Kidney tubule cell (primary cell): ENCODE measurements at places on chromosomes 4 and X.
A peak's percentile ranks its signal among the peaks of the same experiment; 100 is the strongest.

GRCh38 chrX:10016519-10017132 lies 49.5 kb downstream of the CLDN34 start:
- DNase-seq = no peak

DNA sequence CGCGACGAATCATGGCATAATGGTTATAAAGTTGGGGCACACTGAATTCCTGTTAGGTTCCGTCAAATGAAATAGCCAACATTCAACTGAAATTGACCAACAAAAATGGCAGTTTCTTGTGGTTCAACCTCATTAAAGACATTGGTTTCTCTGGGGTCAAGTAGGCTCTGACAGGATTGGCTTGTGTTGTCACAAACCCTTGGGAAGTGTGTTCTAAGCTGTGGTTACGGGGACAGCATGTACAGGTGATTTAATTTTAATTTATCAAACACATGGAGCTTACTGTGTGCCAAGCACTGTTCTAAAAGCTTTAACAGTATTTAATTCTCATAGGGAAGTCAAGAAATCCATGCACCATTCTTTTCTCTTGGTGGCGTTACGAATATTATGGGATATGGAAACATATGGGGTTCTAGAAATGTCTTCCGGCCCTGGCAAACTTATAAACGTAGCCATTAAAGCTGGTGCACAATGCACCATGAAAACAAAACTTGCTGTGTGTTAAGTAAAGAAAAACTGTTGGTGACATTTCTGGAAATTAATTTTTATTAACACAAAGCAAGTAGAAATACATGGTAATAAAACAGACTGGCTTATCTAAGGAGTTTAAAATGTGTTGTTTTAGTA lies 891 bp downstream of the XK start:
- no peak for DNase-seq

DNA sequence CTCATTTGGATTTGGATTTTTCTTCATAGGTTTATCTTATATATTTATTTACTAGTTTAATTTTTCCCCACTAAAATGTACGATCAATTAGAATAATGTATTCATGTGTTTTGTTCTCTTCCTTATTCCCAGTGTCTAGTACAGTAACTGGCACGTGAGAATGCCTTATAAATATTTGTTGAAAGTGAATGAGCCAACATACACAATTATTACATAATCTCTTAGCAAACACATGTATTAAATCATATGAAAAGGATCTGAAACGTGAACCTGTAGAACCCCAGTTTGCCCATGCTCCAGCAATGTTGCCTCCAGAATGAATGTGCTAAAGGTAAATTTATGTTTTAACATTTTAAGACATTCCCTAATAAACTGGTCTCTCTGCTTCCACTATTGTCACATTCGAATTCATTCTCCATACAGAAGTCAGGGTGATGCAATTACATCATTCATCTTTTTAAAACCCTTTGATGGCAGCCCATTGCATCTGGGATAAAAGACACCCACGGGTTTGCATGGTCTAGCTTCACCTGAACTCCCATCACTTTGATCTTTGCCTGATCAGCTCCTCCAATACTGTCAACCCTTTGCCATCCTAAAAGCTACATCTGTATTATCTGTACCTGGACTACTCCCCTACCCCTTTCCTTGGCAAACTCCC lies 30.7 kb upstream of the AREG start:
- DNase-seq = no peak

DNA sequence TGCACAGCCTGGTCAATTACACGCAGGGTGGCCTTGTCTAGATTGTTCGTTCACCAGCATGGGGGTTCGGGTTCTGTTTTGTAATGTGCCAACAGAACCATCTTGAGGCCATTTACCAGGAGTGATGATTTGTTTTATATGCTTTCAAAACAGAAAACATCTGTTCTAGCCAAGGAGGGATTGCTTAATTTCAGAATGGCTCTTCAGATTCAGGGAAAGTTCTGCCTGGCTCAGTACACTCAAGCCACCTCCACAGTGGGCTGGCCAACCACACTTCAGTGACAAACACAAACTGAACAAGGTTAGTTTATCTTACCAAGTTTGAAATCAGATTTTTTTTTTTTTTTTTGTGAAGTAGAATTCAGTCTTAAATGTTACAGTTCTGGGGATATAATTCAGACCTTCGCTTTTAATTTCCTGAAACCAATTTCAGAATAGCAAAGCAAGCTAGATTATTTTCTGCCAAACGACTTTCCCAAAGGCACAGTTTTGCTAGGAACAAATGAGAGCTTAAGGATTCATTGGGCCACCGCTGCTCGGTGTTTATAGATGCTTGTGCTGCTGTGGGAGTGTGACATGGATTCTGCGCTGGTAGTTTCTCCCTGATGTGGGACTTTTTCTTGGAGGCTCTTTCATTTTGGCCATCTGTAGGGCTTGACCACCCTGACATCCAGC lies 23.4 kb downstream of the SMS start:
- DNase-seq = no peak

- DNase-seq = no peak
These were observed 45.5 kb downstream of the NFKB1 start for GRCh38 chr4:102546635-102547034.

GRCh38 chr4:11111876-11112275 lies 316.8 kb downstream of the HS3ST1 start:
- DNase-seq = no peak

DNA sequence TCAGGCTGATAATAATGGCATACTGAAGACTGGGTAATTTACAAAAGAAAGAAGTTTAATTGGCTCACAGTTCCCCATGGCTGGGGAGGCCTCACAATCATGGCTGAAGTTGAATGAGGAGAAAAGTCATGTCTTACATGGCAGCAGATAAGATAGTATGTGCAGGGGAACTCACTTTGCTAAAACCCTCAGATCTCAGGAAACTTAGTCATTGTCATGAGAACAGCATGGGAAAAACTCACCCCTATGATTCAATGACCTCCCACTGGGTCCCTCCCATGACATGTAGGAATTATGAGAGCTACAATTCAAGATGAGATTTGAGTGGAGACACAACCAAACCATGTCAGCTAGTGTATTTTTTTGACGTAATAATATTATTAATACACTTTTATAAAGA lies 149.8 kb upstream of the BOD1L1 start:
- DNase-seq = no peak

DNA sequence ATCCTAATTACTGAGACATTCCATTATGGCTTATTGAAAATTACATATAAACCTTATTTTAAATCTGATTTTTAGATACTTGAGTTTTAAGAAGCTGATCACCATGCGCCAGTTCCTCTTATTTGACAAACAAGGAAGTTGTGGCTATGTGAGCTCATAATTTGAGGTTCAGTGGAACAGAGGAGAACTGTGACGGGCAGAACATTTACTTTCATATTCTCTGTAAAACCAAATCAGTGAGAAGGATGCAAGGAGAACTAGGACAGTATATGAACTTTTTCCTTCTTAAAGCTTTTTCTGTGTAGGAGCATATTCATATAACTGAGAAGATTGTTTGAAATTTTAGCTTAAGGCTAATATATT lies 25.3 kb downstream of the STIM2 start:
- peak; percentile 30 for DNase-seq

GRCh38 chrX:56233100-56233499 lies 944 bp downstream of the KLF8 start:
- DNase-seq = peak; percentile 4

- no peak for DNase-seq
These were observed 90.8 kb downstream of the USP46 start for GRCh38 chr4:52568351-52568750.

GRCh38 chr4:44761306-44761705 lies 35.0 kb upstream of the GNPDA2 start:
- no peak for DNase-seq

GRCh38 chr4:107018344-107018735 lies 17.8 kb downstream of the DKK2 start:
- DNase-seq = no peak

DNA sequence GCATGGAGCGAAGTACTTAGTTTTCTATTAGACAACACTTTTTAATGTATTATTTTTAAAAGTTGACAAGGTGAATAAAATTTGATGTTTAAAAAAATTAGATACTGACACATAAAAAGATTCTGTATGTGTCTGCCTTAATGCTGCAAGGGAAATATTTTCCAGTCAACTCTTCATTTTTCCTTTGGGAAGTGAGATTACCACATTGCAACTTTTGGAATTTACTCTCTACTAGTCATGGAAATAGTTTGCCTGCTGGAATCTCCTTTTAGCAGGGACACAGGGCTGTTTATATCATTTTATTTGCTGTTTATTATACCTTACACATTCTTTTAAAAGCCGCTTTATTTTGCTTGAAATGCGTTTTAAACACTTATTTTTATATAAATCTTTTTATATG lies 135.1 kb downstream of the MID1 start:
- DNase-seq = no peak

DNA sequence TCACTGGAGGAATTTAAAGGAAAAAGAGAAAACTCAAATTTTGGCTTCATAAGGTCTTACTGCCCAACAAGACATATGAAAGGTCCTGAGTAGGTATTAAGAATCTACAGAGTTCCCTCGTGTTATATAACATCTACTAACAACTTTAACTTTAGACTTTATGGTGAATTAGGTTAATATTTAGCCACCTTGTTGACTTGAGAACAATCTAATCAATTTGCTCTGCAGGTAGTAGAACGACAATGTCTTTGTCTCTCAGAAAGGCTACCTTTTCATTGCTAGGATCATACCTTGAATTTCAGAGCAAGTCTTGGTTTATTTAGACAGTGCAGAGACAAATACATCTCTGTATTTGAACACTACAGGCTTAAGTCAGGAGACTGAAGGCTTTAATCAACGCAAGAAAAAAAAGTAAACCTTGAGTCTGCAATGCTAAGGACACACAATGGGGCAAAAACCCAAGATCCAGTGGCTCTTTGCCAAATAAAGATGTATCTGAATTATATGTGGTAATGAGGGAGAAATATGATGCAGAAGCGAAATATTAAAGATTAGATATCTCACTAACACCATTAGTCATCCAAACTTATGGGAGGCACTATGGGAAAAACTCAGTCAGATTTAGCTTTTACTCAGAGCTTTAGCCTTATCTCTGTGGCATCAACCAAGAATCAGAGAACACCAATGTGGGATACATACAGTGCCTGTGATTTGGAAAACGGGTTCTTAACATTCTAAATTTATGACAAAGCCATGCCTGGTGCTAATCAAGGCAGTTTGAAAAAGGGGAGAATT lies 93.6 kb upstream of the FTHL17 start:
- no peak for DNase-seq

GRCh38 chr4:94302191-94302590 lies 40.4 kb downstream of the HPGDS start:
- no peak for DNase-seq

DNA sequence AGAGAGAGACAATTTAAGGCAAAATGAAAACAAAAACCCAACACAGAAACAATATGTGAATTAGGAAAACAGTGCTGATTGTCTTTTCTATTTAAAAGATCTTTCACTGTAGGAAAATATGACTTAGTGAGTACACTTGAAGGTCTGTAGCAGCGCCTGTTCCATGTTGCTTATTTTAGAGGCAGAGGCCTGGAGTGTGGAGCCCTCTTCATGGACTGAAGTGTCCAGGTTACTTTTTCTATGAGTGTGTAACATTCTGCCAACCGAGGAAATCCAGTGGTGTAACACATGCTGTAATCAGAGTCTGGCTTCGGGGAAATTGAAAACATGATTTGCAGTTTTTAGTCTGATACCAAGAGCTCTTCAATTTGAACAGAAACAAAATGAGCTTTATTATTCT lies 64.0 kb upstream of the GPRIN3 start:
- no peak for DNase-seq

DNA sequence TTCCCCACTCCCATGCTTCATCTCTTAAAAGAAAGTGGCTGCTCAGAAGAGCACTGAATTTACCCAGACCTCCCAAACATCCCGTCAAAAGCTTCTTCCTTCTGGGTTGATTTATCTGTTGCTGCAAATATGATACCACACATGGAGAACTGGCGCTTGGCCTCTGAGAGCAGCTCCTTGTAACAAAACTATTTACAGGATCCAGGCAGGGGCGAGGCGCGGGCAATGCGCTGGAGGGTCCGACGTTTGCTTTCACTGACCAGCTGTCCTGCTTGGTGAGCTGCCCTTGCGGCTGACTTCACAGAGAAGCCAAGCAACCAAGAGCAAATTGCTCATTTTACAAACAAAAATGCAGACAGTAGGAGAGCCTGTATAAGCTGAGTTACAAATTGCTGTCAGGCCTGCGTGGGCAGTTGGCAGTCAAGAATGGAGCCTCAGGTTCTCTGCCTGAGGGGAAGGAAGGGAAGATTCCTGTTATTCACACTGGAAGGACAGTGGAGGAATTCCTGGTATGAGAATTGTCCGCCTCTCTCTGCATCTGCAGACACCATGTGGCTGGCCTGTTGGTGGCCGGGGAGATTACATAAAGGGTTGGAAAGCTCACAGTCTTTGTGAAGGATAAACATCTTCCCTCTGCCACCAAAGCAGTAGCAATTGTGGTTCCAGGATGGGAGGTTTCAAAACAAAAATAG lies 192.2 kb upstream of the LEF1 start:
- DNase-seq = peak; percentile 50

DNA sequence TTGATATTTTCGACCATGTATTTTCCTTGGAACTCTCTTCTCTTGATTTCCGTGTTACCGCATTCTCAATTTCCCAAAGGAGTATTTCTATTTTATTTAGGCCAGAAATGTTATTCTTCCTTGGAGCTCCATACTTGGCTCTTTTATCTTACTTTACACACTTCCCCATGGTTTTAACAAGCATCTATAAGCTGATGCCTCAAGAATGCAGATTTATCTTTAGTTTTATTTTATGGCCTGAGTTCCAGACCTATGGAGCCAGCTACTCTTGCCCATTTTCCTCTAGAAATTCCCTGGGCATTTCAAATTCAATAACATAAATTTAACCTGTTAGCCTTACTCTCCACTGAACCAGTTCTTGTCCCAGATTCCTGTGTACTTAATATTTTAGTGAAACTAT lies 43.7 kb downstream of the SULT1E1 start:
- no peak for DNase-seq

GRCh38 chrX:3290561-3290960 lies 55.9 kb downstream of the MXRA5 start:
- no peak for DNase-seq

DNA sequence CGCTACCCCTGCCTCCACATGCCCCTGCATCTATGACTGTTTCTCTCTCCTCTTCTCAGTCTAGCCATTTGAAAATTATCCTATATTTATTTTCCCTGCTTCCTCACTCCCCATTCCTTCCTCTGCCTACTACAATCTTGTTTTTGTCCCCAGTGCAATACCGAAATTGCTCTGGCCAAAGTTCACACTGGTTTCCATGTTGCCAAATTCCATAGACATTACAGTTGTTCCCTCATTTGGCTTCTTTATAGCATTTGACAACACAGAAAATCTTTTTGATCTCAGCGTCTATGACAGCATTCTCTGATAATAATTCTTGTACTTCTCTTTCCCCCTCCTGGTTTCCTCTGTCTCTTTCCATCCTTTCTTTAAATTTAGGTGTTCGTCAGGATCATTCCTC lies 99.4 kb downstream of the GPR82 start:
- DNase-seq = no peak
